DMS153 (cell line): ENCODE measurements at places on chromosomes 5 and 9.

DNA sequence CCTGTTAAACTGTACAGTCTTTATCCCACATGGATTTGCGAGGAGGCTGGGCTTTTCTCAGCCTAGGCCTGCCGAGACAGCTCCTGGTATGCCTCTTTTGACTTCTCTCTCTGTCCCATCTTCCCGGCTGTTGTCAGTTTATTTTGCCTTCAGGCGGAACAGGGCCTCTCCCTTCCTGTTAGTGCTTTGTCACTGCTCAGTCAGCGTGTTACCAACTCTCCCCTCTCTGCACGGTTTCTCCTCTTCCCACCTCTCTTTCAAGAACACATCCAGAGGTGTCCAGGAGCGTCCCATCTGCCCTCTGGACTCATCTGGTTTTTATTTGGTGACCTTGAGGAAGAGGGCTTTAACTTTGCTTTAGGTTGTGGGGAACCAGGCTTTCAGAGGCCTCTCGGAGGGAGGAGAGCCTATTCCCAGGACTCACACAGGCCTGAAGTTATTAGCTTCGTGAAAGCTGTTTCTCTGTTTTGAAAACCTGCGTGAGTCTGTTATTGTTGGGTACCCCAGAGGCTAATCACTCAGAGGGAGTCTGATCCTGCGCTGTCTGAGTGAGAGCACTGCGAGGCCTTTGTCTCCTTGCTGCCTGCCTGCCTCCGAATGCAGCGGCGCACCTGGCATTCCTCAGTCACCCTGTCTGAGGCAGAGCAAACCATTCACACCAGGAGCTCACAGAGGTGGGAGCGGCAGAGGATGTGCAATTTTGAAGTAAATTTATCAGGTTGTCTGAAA, 234.4 kb upstream of the MPDZ start:
- peak; percentile 79 for DNase-seq

DNA sequence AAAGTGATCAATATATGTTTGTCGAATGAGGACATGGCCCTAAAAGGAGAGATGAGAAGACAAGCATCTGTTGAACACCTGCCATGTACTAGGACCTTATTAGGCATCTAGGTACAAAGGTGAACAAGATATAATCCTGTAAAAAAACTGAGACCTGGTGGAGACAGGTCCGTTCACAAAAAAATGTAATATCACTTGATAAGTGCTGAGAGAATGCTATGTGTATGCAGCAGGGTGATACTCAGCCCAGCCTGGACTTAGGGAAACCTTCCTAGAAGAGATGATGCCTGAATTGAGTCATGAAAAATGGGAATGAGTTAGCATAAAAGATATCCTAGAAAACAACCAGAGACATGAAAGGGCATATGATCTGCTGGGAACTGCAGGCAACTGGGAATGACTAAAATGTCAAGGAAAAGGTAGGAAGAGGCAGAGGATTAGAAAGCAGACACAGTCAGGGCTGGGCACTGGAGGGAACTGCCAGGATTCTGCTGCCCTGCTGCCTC, 108.5 kb downstream of the ADRB2 start:
- no peak for DNase-seq

GRCh38 chr5:124057724-124058231, 545.8 kb downstream of the CSNK1G3 start:
- no peak for DNase-seq

DNA sequence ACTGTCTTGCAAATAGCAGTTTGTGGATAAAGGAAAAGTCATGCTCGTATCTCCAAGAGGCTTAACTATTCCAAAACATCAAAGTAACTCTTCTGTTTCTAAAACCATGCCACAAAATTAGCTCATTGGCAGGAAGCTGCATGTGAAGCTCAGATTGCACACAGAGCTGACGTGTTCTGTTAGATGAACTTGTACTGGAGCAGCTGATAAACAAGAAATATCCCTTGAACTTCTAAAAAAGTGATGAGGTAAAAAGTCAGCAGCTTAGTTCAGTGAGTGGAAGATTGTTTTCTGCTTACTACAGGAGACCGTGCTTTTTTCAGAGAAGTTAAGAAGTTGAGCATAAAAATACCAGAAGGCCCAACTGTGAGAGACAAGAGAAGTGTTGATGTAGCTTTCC, 113.2 kb downstream of the SLC12A2 start:
- no peak for DNase-seq

DNA sequence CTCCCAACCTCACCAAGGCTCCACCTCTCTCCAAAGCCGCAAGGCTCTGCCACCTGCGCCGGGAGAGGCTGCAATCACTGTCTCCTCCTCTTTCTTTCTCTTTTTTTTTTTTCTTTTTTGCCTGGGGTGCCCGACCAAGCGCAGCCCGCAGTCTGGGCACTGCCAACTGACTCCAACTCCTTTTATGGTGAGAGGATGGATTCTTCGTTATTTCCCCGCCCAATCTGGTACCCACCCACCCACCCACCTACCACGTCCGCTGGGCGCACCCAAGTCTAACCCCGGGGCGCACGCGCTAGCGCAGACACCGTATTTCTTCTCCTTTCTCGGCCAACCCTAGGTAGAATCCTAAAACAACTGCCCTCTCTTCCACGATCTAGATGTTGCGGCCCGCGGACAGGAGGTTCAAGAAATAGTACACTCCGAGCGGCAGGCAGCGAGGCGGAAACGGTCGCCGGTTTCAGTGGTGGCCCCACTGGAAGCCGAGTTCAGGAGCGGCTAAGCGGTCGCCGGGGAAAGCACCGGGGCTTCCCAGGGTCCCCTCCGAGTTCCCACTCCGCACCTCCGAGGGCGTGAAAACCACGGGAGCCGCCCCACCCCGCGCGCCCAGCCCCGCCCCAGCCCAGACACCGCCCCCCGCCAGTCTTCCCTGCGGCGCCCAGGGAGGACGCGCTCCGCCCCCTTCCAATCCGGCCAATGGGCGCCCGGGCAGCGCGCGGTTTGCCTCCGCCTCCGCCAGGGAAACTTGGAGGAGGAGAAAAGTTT, 385 bp upstream of the PTGER4 start:
- DNase-seq, result peak; percentile 66

- no peak for DNase-seq
Measured at GRCh38 chr5:67106626-67107342, 89.8 kb downstream of the CD180 start.

- DNase-seq, result no peak
Measured at GRCh38 chr5:128920345-128921215, 44.7 kb upstream of the SLC27A6 start.

DNA sequence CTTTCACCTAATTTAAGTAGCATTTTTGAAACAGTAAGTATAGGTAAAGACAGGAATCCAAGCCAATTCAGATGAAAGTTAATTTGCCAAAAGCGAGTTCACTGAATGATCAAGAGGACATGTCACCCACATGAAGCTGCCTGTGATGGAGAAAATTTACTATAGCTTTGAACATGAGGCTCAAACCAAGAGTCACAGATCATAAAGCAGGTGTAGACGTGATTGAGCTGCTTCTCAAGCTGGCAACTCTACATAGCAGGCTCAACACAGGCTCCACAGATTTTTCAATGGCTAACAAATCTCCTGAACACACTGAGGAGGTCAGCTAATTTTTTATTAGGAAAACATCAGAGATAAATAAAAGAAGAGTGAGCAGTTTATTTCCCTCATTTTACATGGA, 173.7 kb downstream of the FAM114A2 start:
- DNase-seq, result no peak

- no peak for DNase-seq
Measured at GRCh38 chr5:141839015-141839513, 39.1 kb downstream of the PCDH1 start.

GRCh38 chr5:14851050-14851419, 20.5 kb downstream of the ANKH start:
- DNase-seq, result no peak

GRCh38 chr5:5979761-5980537, 398.4 kb downstream of the MED10 start:
- DNase-seq, result no peak

DNA sequence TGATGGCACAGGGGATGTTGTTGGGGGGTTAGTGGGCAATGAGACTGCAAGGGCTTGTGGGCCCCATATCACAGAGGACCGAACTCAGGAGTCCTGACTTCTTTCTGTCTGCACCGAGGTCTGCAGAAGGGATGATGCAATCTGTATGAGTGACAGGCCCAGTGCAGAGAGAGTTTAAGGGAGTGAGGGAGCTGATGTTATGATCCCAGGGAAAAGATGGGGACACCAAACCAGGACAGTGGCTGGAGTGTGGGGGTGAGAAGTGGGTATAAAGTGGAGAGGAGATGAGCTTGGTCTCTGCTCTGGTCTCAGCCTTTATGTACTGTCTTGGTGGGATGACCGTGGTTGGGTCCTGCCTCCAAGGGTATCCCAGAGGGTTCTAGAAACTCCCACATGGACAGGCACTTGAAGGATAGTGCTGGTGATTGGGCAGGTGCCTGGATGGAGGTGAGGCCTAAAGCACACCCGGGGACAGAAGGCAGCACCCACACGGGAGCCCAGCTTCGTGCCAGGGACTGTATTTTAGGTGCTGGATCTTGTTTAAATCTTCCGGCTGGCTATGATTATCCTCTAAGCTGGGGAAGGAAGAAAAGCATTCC, 21.9 kb downstream of the GSN start:
- DNase-seq, result no peak

DNA sequence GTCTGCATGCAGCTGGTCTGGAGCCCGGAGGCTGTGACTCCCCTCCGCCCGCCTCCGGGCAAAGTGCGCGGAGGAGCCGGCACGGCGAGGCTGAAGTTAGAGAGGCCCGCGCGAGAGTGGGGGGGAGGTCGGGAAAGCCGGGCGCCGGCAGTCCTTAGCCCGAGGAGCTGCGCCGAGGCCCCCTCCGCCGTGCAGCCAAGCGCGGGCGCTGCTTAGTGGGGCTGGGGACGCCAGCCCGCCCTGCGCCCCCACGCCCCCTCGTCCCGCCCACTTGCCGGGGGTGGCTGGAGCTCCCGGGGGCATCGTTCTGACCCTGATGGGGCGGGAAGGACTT, 403 bp downstream of the NINJ1 start:
- no peak for DNase-seq

DNA sequence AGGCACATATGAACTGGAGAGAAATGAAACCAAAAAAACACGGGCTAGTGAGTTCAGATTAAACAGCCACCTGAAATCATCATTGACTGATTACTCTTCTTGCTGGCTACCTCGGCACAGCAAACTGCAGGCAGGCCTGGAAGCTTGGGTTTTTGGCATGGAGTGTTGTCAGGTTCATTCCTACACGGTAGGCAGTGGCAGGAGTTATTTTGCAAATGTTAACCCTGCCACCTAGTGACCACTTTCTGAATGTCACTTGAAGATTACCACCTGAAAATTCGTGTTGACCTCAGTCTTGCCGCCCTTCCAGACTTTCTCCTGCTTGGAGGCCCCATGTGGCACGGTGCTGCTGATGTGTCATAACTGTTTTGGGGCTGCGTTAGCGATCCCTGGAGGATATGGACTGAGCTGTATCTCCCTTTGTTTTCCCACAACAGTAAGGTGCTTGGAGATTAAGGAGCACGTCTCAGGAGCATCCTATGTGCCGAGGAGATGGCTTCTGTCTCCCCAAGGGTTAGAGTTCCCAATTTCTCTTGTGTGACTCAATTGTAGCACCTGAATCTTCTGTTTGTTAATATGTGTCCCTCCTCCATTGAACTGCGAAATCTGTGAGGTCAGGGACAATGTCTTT, 12.7 kb upstream of the CD180 start:
- peak; percentile 5 for DNase-seq

DNA sequence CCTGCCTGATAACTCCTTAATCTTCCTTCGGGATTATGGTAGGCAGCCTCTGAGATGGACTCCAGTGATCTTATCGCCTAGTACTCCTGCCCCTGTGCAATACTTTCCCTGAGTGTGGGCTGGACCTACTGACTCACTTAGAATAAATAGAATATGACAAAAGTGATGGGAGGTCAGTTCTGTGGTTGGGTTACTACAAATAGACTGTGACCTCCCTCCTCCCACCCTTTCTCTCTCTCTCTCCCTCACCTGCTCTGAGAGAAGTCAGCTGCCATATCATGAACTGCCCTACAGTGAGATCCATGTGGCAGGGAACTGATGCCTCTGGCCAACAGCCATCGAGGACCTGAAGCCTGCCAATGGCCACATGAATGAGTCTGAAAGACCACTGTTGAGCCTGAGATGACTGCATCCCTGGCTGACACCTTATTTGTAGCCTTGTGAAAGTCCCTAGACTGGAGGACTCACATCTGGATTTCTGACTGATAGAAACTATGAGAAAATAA, 31.7 kb downstream of the NRG2 start:
- DNase-seq, result no peak

DNA sequence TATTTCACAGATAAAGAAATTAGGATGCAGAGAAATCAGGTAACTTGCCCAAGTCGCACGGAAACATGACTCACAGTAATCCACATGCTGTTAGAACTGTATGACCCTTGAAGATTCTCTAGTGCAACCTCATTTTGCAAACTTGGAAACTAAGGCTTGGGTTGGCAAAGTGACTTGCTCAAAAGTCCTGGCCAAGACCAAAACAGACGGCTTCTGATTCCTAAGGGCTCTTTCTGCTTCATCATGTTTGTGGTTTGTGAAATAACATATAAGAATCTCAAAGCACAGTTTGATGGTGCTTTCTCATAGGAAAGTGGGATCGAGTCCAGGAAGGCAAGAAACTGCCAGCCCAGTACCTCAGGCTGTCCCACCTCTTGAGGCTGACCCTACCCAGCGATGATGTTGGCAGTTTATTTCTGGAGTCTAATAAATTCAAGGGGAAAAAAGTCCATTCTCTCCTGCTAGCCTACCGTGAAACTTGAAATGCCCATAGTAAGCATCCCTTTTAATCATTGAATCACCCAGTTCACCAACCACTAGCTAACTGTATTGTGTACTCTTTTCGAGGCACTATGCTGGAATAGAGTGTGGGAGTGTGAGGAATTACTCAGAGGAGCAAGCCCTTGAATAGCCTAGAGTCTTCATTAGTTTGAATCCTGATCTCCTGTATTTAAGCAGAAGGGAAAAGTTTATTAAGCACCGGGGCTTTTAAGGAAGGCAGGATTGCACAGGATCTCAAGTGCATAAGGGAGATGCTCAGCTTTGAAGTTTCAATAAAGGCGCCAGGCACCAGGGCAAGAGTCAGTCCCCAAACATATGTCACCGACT, 14.1 kb downstream of the CAPSL start:
- no peak for DNase-seq

DNA sequence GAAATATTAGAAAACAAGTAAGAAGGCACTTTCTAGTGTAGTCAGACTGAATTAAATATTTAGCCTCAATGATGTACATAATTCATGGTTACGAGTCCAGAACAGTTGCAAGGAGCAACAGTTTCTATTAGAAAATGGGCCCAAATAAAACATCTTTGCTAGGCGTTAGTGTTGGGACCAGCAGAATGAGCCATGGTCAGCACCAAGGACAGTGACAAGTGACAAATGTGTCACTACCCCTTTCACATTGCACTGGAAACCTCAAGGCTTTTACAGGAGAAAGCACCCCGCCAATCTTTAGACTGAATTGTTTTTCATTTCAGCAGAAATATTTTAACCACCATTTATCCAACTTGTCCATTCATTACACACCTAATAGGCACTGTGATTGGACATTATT, 301.3 kb upstream of the ADCY2 start:
- DNase-seq, result no peak

DNA sequence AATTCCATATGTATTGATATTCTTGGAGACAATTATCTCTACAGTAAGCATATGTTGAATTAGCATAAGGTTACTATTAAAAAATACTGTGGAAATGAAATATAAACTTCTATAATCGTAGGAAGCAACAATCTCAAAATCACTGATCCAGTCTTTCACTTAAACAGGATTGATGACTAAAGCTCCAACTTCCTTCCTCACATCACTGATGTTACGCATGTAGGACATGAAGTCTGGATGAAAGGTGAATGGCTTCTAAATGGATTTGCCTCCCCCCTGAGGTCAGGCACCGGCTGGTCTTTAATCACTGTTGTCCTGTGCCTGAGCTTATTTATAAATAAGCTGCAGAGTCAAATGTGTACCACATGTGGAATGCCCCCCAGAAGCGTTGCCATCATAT, 157.1 kb upstream of the NFIB start:
- no peak for DNase-seq
